ENCODE measurements at places on chromosomes 11 and 22.

DNA sequence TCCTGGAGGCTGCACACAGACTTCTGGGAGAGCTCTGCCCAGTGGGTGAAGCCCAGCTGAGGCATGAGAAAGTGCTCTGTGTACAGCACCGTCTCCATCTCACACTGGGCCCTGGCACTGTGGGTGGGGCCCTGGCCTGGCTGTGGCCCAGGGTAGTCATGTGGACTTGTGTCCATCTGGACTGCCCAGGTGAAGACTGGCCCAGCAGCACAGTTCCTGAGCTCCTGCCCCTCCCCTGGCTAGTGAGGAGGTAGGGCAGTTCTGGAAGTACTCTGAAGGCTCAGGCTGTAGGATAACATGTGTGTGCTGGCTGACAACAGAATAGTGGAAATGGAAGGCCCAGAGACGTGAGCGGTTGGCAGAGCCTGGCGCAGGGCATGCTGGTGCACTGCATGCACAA lies 35.4 kb downstream of the RSPH14 start:
- DNase-seq = no peak

DNA sequence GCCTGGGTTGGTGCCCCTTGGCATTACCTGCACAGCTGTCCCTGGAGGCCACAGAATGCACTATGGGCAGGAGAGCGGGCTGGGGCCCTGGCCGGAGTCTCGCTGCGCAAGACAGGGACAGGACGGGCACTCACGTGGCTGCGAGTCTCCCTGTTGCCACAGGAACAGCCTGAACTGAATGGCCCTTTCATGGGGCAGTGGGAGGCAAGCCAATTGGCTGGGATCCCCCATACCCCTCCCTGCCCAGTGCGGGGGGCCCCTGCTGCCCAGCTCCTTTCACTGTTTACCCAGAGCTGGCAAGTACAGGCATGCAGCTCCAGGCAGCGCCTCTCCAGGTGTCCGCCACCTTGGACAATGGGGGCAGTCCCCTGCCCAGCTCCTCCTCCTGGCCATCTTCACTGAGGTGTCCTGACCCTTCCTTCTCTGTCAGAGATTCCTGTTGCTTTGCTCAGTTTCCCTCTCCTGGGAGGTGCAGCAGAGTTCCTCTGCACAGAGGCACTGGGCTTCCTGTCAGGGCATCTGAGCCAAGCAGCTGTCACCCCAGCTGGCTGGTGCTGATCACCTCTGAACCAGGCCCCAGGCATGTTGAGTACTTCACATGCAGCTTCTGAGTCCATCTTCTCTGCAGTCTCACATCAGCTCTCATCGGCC lies 5.2 kb downstream of the USP2 start:
- no peak for DNase-seq

- DNase-seq = no peak
Measured at GRCh38 chr11:120894202-120894985, 129.5 kb upstream of the TBCEL start.

DNA sequence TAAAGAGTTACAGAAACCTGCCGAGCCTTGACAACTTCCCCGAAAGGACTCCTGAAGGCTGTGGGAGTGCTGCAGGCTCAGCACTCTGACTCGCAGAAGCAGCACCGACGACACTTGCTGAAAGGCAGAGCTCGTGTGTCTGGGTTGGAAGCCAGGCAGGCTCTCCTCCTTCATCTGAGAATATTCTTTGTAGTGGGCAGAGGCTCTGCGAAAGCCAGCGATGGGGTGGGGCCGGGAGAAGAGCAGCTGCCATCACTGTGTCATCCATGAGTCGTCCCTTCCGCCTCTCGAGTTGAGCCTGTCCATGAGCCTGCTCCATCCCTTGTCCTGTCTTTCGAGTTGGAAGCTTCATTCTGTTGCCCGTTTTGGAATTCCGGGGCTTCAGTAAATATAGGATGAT lies 11.9 kb downstream of the GLB1L2 start:
- no peak for DNase-seq

DNA sequence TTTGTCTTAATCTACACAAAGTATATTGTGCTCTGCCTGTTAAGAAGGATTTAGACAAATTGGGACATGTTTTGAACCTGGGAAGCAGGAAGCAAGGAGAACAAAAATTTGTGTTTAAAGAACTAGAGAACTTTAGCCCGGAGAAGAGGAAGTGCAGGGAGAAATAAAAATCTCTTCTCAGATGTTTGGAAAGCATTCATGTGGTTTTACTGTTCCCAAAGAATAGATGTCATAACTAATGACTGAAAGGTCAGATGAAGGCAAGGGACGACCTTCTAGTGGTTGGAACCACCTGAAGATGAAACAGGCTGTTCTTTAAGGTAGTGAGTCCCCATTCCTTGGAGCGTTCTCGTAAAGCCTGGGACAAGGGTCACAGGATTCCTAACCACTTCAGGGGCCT lies 38.3 kb downstream of the IRAG1 start:
- no peak for DNase-seq

DNA sequence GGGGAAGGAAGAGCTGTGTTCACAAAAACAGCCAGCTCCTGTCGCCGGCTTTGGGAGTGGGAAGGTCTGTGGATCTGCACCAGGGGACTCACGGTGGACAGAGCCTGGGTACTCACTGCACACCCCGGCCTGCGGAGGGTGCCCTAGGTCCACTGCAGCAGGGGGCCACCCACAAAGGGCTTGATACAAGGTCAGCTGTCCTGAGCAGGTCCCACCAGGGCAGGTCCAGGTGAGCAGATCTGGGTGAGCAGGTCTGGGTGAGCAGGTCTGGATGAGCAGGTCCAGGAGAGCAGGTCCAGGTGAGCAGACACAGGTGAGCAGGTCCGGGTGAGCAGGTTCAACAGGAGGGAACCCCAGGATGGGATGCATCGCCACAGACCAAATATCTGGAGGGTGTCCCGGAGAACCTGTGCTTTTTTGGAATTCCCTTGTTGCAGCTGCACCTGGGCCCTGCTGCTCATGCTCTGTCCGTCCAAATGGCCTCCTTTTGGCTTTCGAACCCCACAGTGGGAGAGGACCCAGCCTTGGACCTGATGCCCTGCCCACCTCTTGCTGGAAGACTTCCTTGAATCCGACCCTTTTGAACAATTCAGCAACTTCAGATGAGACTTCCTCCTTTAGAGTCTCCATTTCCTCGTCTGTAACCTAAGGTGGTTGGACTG lies 485.3 kb downstream of the TBC1D22A start:
- no peak for DNase-seq

GRCh38 chr11:72606748-72607468 lies 67.3 kb downstream of the PDE2A start:
- DNase-seq = no peak

GRCh38 chr11:83583757-83584366 lies 297.7 kb upstream of the CCDC90B start:
- DNase-seq = no peak

DNA sequence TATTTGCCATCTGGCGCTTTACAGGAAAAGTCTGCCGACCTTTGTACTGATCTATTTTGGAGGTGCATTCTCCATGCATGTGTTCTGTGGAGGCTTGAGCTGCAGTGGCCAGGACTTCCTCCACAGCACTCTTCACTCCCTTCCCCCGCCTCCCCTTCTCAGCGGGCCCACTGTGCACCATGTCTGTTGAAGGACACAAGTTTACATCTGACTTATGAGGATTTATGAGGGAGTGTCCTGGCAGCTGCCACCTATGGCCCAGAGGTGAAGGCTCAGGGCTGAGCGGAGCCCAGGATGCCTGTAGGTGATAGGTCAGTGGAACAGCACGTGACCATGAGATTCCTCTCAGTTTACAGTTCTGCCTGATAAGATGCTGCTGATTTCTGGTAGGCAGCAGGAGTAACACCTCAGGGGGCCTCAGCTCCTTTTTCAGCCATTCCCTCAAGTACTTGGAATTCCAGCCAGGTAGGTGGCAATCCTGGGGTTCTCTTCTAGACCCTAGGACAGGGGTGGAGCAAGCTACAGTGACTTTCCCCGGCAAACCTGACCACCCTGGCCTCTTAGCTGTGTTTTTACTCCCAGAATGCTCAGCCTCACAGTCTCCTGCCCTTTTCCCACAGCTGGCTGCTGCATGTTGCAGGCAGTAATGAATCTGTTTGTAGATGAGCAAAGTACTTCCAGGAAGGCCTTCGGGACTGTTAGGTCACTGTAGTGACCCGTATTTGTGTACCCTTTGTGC lies 59.9 kb downstream of the PPFIBP2 start:
- no peak for DNase-seq

DNA sequence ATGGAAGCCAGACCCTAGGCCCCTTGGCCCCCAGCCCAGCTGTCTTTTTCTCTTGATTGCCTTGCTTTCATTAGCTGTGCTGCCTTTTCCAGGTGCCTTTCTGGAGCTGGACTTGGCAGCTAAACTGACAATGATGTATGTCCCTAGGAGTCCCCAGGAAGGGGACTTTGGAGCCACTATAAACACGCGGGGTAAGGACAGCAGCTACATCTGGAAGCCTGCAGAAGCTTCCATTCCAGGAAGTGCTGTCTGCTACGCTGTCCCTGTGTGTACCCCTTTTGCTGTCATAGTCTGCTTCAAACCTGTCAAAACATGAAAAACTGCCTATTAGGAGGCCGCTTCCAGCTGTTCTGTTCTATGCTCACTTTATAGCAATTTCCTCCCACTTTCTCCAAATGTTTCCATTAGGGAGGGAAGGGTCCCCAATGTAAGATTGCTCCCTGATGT lies 153.3 kb upstream of the RAG2 start:
- DNase-seq = no peak

Measured in stimulated activated CD8-positive, alpha-beta memory T cell treated with anti-CD3 and anti-CD28 coated beads, Interleukin-4, amount 100 ng/mL, for 48 hours (primary cell).